ENCODE measurements at places on chromosomes 3 and 15.
A peak's percentile ranks its signal among the peaks of the same experiment; 100 is the strongest.

DNA sequence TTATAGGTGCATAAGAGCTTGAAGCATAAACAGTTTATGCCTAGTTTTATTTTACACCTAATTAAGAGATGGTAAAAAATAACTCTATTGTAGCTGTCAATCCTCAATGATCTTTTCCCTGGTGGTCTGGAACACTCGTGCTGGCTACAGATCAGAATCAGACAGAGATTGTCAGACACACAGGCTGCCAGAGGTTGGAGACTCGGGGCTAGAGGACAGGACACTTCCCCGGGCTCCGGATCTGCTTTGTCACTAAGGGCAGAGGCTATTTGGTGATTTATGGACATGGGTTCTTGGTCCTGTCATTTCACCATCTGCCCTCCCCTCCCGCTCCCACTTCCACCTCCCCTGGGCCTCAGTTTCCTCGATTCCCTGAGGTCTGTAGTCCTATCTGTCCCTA, 16.5 kb upstream of the FAM174B start:
- DNase-seq, result no peak

GRCh38 chr3:76679541-76679940, 360.4 kb upstream of the ROBO2 start:
- DNase-seq, result no peak

DNA sequence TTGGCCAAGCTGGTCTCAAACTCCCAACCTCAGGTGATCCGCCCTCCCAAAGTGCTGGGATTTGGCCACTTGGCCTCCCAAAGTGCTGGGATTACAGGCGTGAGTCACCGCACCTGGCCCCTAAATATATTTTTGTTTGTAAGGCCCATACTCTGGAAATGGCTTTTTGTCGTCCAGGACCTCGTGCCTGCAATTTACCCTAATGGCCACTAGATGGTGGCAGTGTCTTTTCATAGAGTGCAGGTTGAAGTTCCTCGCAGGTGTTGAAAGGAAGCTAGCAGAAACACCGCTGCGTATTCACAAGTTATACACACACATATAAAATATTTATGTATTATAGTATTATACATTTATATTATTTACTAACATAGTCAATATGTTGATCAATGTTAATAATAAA, 97.2 kb downstream of the LRTM1 start:
- peak; percentile 20 for DNase-seq

DNA sequence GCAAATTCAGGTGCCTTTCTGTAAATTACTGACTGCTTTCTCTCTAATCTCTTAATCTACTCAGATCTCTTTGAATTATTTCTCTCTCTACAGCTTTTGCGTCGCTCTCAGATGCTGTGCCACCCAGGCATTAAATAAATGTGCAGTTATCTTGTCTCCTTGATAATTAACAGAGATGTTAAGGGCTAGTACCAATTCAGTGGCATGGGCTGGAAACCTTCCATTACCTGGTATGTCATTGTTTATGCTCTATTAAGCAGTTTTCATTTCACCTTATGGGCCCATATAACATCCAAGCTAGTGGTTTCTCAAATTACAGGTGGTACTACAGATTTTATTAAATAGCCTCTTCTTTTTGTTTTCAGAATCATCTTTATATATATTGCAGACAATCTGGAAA, 66.0 kb downstream of the PEX5L start:
- no peak for DNase-seq

DNA sequence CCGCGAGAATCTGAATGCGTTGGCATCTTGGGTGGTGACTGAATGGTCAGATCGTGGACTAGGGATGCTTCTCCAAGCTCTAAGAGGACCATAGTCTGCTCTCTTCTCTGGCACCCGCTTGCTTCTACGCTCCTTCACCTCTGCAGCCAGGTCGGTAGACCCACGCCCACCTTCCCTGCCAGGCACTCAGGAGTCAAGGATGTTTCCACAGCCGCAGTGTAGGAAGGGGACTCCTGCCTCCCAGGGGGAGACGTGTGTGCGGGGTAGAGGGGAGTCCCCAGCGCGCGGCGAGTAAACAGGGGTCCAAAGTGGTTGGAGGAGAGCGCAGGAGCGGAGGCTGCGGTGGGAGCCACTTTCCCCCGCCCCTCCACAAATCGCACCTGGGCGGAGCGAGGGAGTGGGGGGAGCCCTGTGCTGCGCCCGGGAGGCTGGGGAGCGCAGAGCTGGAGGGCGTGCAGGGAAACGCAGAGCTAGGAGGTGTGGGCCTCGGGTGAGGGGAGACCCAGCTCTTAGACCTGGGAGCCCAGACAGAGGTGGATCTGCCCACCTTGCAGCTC, 1.7 kb downstream of the LRRC3B start:
- DNase-seq, result no peak

DNA sequence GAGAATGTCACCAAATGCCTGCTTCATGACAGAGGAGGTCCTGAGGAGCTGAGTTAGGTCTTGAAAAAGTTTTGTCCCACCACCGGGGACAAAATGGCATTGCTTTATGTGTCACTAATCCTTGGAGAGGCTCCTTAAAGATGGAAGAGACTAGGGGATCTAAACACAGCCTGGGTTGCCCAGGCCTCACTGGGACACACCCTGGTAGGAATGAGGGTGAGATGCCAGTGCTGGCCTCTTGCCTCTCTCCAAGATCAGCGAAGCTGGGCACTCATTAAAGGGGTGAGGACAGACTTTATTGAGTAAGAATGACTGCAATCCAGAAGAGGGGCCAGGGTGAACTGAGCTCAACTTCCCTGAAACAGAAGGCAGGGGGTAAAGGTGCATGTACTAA, 58.5 kb upstream of the KLF13 start:
- DNase-seq, result no peak

- DNase-seq, result no peak
Measured at GRCh38 chr15:90545095-90545494, 15.4 kb downstream of the CRTC3 start.

GRCh38 chr3:50806031-50806430, 131.3 kb downstream of the DOCK3 start:
- peak; percentile 13 for DNase-seq

DNA sequence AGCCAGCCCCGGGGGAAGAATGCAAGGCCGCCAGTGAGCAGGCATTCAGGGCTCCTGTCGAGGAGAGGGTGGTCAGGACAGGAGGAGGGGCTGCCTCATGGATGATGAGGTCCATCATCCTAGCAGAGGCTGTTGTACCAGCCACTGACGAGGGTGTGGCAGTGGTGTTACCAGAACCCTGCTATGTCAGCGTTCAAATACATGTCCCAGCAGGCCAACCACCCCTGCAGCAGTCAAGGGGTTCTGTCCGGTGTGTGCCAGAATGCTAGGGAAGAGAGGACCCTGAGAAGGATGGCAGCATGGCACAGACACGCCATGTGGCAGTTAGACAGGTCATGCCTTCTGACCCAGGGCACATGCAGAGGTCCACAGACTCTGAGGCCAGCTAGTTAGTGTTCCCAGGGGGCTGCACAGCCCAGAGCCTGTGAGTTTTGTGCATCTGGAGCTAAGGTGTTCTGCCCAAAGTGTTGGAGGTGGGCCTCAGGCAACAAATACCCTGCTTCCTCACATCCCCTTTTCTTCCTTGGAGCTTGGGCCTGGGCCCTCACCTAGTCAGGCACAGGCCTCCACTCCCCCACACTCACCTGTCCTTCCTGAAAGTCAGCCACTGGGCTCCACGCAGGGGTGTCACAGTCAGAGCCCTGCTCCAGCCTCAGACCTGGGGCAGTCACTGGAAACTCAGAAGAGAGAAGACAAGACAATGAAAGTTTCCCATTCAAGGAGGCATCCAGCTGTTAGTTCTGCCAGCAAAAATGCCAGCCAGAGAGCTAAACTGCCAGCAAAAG, 7.8 kb downstream of the PAK6 start:
- no peak for DNase-seq

- DNase-seq, result no peak
Measured at GRCh38 chr15:79394231-79394630, 37.9 kb upstream of the MINAR1 start.

GRCh38 chr3:155704771-155705559, 39.9 kb downstream of the PLCH1 start:
- DNase-seq, result peak; percentile 26

DNA sequence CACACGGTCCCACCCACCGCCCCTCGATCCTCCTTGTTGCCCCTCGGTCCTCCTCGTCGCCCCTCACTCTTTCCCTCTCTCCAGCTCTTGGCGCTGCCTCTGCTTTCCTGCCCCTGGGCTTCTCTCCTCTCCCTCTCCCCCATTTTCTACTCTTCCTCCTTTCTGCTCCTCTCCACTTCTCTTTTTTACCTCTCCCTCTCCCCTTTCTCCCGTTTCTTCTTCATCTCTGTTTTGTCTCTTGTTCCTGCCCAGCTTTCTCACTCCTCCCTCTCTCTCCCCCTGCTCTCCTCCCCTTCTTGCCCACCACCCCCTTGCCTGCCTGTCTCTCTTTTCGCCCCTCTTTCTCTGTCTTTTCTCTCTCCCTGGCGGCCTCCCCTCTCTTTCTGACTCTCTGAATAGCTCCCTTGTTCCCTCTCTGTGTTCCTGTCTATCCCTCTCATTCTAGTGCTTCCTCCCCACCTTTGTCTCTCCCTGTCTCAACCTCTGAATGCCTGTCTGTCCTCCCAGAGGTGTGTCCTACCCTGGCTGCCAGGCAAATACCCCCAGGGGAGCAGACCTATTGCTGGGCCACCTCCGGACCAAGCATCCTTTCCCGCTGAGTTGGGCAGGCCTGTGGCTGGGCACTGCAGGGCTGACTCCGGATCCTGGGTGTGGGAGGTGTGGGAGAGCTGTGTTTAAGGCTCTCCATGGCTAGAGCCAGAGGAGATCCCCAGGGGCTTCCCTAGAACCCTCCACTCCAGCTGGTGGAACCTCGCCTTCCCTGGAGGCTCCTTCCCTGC, 41.0 kb downstream of the EPHB3 start:
- no peak for DNase-seq

DNA sequence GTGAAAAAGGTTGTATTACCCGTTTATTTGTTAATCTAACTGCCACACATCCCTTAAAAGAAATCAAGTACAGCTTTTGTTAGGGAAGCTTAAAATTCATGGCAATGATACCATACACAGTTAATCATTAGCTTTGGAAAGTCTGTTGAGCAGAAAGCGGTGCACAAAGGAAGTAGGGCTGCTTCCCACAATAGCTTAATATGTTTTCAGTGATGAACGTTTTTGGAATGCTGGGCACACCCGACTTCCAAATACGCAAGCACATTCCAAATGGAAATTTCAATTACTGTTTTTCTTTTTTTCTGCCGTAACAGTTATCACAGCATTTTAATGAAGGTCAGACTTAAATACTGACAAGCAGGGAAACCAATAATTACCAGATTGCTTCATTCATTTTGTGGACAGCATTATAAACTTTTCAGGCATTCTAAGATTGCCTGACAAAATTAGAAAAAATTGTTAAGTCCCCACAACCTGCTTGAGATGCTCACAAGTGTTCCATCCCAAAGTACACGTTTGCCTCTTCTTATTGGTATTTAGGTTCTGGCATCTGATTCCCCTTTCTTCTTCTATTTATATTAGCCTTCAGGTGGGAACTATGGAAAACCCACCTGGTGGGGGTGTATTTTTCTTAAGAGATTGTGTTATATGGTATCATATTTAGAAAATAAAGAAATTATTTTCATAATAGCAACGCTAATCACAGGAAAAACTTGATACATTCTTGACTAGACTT, 1.1 kb upstream of the ECT2 start:
- peak; percentile 98 for DNase-seq

DNA sequence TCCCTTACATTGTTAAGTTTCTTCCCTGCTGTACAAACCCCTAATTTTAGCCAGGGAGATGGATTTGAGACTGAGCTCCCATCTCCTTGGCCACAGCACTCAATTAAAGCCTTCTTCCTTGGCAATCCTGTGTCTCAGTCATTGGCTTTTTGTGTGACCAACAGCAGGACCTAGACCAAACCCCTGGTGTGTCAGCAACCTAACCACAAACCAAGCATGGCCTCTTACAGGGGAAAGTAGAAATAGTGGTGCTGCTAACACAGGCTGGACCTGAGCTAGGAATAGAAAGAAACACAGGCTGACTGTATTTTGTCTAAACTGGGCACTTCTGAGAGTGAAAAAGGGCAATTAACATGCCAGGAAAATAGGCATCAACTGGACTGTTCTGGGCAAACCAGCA, 37.9 kb downstream of the PPCDC start:
- peak; percentile 63 for DNase-seq

DNA sequence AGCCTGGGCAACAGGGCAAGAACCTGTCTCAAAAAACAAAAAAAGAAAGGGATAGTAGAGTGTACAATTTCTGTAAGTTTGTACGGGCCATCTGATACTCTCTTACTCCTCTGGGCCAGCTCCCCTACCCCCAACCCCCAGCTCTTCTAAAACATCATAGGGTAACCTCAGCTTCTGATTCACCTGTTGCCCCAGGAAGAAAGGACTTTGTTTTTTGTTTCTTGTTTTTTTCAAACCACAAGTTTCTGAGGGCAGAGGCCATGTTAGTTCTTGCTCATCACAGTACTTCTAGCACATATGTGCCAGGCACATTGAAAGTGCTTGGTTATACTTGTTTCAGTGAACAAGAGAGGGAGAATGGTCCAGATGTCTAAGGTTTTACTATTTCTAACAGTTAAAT, 20.2 kb downstream of the ATOSA start:
- DNase-seq, result peak; percentile 38

- DNase-seq, result no peak
Measured at GRCh38 chr3:29537889-29538609, 257.2 kb downstream of the RBMS3 start.

- DNase-seq, result no peak
Measured at GRCh38 chr3:52162250-52162872, 8.1 kb upstream of the POC1A start.

- DNase-seq, result no peak
Measured at GRCh38 chr15:101137312-101137940, 114.4 kb downstream of the CHSY1 start.

- no peak for DNase-seq
Measured at GRCh38 chr15:48644467-48644826, 1.1 kb downstream of the FBN1 start.

DNA sequence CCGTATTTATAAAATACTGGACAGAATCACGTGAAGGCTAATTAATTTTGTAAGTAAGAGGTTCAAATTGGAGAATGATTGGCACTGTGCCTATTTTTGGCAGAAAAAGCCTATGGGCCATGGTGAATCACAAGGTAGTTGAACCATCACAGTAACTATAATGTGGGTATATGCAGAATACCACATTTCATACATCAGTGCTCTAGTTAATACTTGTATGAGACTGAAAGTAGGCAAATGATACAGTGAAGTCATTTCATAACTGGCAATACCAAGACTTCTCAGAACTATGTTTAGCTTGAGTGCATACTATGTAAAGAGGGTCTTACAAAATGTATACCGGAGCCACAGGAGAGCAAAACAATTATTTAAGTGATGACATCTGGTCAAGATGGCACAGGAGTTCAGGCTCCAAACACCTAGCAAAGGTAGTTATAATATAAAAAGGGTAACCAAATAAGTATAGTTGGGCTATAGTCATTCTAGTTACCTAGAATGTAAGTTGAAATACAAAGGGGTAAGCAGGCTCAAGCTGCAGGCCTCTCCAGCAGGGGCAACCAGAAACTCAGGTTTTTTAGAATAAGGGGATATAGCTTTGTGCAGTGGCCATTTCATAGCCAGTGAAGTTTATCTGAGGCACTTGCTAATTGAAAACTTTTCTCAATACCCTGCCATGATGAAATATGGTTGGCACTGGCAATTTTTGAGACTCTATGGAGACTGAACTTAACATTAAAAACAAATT, 19.1 kb downstream of the GPR160 start:
- peak; percentile 77 for DNase-seq

Data from kidney tubule cell (primary cell).